ENCODE measurements at places on chromosomes 4 and X.

DNA sequence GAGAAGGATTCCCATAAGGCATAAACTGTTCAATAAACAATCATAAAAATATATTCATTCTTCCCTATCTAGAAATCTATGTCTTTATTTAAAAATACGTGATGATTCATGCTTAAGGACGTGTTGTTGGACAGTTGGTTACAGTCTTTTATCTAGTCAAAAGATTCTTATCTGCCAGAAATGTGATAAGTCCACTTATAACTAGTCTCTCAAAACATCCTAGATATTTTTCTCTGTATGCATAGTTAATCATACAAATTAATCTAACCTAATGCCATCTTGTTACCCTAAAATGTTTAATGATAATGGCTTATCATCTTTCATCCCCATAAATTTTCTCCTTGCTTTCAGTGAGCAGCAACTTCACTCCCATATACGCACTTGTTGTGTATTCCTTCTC, 89.0 kb downstream of the SLC39A8 start:
- no peak for DNase-seq

- DNase-seq: peak; percentile 77
Measured at GRCh38 chr4:37648084-37648817, 37.9 kb downstream of the RELL1 start.

GRCh38 chrX:40011322-40012038, 86.3 kb downstream of the BCOR start:
- no peak for DNase-seq

- no peak for DNase-seq
Measured at GRCh38 chrX:100413229-100413628, 3.2 kb upstream of the PCDH19 start.

GRCh38 chr4:83285055-83285407, 433 bp upstream of the COQ2 start:
- no peak for DNase-seq

GRCh38 chr4:32645653-32646052, 1925.5 kb downstream of the PCDH7 start:
- DNase-seq: no peak

- DNase-seq: no peak
Measured at GRCh38 chr4:141884070-141884469, 247.7 kb downstream of the IL15 start.

DNA sequence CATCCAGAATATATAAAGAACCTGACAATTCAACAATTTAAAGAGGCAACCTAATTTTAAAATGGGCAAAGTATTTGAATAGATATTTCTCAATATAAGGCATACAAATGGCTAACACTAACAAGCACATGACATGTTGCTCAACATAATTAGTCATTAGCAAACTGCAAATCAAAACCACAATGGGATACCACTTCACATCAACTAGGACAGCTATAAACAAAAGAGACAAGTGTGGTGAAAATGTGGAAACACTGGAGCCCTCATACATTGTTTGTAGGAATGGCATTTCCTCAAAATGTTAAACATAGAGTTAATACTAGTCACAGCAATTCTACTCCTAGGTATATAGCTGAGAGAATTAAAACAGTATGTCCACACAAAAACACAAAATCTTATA, 96.7 kb downstream of the CORIN start:
- no peak for DNase-seq

DNA sequence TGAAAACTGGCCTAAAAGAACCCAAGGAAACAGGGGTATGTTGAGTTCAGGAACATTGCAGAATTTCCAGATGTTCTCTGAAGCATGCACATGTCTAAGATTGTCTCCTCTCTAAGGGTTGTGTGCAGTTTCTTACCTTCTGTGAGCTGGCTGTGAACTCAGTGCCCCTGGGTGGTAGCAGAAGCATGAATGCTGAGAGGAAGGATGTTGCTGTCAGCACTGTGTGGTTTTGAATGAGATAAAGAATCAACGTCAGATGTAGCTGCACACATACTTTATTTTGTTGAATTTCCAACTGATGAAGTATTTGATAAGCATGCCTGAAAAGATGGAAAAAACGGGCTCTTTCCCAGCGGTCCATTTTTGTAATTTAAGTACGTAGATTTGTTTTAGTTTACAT, 23.8 kb upstream of the CD38 start:
- DNase-seq: no peak

DNA sequence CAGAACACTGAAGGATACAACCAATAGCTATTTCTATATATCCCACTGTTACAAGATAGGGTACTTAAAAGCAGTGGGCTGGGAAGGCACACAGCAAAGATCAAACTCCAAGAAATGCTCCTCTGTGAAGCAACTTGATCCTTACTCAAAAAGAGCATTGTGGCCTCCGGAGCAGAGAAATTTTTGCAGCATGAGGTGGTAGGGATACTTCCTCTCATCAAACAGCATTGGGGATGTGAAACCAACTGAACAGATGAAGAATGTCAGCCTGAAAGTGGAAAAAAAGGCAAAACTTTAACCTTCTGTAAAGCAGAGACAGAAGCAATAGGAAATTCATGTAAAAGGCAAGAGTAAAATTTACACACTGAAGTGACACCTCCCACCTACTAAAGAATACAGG, 92.2 kb downstream of the HUWE1 start:
- DNase-seq: no peak

DNA sequence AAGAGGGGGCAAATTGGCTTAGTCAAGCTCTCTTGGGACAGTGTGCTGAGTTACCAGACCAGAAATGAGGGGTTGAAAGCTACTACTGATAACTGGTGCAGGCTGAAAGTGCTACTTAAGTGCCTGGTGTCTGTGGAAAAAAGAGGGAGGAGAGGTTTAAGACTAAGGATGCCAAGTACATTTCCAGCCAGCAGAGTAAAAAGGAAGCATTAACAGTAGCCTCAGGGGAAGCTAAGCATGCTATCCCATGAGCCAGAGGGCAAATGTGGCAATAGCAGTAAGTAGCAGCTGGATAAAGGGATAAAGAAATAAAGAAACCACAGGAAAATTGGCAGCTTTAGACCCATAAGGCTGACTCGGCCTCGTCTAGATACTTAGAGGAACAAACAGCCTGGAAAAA, 196.3 kb upstream of the MAB21L2 start:
- DNase-seq: no peak

DNA sequence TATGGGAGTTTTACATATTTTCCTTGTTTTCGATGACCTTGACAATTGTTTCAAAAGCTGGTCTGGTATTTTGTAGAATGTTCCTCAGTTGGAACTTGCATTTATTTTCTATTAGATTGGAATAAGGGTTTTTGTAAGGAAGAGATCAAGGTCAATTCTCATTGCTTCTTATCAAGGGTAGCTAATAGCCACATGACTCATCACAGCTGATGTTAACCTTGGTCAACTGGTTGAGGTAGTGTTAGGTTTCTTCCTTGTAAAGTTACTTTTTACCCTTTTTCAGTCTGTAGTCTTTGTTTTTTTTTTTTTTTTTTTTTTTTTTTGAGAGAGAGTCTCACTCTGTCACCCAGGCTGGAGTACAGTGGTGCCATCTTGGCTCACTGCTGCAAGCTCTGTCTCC, 257.2 kb downstream of the SNCA start:
- DNase-seq: no peak

DNA sequence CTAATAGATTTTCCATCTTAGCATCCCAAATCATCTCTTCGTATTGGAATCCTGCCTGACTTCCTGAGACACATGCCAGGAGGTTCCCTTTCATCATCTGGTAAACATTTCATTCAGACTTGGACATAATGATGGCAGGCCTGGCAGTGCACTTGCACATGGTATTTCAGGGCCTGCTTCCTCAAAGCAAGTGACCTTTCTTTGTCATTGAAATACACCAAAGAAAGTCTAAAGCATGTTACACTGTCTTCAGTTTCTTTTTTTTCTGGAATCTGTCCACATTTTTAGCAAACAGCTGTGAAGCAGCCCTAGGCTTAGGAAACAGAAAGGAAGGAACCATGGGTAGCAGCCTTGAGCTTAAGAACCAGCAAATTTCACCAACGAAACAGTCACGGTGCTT, 205.9 kb upstream of the VCX start:
- no peak for DNase-seq

- no peak for DNase-seq
Measured at GRCh38 chrX:789096-789495, 158.5 kb downstream of the SHOX start.

DNA sequence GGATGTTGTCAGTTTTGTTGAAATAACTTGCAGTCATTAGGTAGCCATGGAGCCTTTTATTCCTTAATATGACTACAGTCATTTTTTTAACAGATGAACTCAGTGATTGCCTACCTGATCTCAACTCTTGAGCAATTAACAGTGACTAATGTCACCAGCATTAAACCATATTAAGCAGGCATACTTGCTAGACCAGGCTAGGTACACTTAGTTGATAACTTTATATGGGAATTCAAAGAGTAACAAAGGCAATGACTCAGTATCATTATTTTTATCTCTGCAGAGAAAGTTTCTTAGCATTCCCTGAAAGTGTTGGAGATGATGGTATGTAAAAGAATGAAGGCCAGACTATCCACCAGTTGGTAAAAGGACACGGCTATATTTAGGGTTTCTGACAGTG, at the start of gene C4orf54:
Gene C4orf54, minus strand, starts transcription at position 31 of the 400 bp plus-strand sequence. CDS start 3,180 bp downstream, outside the sequence.
- no peak for DNase-seq

- DNase-seq: no peak
Measured at GRCh38 chr4:26682436-26682835, 98.6 kb downstream of the TBC1D19 start.

- no peak for DNase-seq
Measured at GRCh38 chr4:128299848-128300247, 12.2 kb upstream of the PGRMC2 start.

GRCh38 chr4:88518911-88519310, 4.7 kb downstream of the PYURF start:
- no peak for DNase-seq

- no peak for DNase-seq
Measured at GRCh38 chrX:70552130-70552704, 107.6 kb downstream of the DLG3 start.

DNA sequence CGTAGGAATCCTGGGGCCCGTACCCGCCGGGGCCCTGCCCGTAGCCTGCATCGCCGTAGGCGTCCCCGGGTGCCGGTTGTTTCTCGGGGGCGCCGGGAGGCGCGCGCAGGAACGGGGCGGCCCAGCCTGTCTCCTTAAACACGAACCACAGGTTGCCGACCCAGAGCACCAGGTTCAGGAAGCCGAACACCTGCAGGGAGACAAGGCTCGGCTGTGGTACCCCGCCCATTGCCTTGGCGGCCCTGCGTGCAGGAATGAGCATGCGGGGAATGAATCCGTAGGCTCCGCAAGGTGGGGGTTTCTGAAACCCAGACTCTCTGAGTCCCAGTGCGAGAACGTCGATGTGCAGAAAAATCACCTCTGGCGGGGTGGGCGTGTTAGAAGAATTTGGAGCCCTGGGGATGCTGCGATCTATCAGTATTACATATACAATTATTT, 5.4 kb upstream of the PRICKLE3 start:
- DNase-seq: no peak

DNA sequence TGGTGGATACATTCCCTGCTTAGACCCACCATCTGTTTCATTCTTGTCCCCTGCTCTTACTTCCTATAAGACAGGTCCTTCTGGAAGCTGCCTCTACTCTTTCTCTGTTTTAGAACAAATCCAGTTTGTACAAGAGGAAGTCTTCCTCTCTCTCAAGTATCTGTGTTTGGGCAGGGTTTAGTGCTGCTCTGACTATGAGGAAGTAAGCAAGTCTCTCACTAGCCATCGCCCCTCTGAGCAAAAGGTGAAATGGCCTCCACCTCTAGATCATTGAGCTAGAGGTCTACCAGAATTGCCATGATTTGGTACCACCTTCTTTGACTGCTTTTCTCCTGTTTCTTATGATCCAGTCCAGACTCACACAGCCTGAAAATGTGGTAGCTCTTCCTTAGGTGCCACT, 8.4 kb downstream of the BTK start:
- no peak for DNase-seq

DNA sequence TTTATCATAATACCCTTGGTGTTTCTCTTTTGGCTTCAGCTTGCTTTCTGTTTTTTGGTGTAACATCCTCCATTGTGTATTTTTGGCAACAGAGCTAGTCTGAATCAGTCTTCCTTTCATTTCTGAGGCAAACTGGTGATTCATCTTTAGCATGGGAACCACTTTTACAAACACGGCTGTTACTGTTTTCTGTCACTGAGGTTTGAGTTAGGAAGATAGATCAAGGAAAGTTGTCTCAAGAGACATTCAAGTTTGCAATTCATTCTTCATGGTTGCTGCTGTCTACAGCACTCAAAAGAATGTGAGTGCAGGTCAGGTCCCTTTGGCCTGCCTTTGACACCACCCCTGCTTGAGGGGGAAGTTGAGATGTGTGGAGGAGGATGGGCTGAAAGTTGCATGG, 36.3 kb downstream of the IL21 start:
- DNase-seq: no peak

DNA sequence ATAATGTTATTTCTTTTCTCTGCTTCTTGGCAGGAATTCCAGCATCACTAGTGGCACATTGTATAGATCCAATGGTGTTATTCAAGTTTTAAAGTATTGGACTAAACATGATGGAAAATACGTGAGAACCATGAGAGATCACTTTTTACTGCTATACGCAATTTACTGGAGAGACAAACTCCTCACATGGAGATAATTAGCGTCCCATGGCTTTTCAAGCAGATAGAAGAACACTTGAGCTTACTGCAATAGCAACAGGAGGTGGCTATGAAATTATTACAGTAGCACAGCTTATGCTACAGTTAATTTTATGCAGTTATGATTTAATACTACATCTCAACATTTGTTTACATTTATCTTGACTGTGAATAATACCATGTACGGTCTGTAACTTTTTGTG, 11.9 kb upstream of the TMEM185A start:
- DNase-seq: no peak

DNA sequence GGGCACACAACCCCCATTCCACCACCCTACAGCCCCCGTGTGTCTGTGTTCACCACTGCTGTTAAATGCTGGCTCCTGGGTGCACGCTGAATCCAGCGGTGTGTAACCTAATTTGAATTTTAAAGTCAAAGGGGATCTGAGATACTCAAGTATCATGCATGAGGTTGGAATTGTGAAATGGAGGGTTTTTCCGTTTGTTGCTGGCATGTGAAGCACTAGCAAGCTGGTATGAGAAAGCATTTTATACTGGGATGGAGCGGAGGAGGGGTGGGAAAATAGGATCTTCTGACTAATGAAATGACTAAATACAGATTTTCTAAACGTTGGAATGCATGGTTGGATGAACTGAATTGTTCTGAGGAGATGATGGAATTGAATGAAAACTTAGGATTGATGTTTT, 36.9 kb upstream of the FAT1 start:
- DNase-seq: no peak

GRCh38 chrX:115894087-115894486, 276.5 kb upstream of the AGTR2 start:
- no peak for DNase-seq

GRCh38 chrX:97065973-97066372, 182.3 kb downstream of the RPA4 start:
- DNase-seq: no peak

GRCh38 chr4:6686104-6686787, 7.4 kb upstream of the S100P start:
- no peak for DNase-seq

- DNase-seq: no peak
Measured at GRCh38 chrX:2262668-2263055, 238.1 kb downstream of the DHRSX start.

GRCh38 chr4:24352112-24352511, 232.2 kb downstream of the DHX15 start:
- no peak for DNase-seq

- no peak for DNase-seq
Measured at GRCh38 chr4:22030307-22030706, 81.7 kb upstream of the KCNIP4 start.

GRCh38 chr4:19214591-19215186, 1037.0 kb upstream of the SLIT2 start:
- no peak for DNase-seq
